Hematopoietic multipotent progenitor cell treated with erythropoietin and hydrocortisone succinate and interleukin-3 and kit ligand, for 6 days (in vitro differentiated cells): ENCODE measurements at places on chromosomes 5 and 9.

DNA sequence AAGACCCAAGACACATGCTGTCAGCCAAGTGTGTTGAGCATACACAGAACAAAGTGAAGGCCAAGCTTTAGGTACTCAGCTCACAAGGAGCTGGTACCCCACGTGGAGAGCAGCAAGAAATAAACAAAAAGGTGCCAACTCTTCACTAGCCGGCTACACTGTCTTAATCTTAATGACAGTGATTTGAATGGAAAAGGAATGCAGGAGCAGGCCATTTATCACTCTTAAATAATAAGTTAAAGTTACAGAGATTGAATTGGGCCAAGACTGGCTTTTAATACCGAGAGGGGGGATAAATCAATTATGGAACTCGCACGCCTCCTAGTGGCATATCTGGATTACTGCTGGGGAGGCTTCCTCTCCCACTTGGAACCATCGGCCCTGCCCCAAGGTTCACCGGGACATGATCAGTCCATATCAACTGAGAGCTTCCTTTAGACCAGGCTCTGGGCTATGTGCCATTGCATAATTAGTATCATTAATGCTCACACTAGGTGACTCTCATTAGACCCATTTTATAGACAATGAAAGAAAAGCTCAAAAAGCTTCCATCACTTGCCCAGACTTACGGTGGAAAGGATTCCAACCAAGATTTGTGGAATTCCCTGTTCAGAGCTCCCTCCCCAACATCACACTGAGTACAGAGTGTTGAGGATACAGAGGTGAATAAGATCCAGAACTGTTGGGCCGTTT lies 94.0 kb downstream of the ACTL7B start:
- peak; percentile 81 for DNase-seq

DNA sequence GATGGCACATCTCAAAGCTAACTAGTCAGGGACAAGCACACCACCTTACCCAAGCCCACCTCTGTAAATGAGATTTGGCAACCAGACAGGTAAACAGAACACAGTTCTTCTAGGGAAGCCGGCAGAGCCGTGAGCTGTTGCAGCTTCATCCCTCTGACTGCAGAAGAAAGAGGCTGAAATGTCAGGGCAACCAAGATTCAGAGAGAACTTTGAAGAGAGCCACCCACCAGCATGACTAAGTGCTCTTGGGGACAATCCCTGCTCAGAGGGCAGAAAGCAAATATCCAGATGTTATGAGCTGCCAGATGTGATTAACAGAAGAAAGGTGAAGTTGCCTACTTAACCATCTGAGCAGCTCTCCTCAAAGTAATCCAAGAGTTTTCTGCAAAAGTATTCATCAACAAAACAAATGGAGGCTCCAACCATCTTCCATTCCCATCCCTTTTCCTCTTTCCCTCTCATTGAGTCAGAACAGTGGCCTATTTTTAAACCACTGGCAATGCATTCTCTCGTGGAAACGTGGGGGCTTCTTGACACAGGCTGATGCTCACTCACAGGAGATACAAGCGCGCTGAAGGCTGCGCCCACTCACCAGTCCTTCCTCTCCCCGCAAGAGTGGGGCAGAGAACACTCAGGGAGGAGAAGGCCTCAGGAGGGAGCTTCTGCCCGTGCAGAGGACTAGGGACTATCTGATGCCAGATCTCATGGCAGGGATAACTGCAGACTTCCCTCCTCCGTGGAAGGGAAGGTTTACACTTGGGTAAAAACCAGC lies 57.1 kb downstream of the SLIT3 start:
- DNase-seq, result no peak

DNA sequence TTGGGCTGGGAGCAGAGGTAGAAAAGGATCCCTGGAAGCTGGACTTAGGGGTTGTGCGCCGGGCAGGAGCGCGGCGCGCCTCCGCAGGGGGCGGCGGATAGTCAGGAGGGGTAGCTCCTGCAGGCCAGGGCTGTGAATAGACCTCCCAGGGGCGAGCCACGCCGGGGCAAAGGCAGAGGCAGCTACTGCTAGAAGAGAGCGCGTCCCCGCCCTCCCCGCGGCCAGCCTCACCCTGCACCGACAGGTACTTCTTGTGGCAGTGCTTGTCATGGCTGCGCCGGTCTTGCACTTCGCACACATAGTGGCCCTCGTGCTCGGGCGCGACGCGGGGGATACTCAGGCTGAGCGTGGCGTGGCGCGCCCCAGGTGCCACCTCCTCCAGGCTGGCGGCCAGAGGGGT lies 28.1 kb downstream of the FLT4 start:
- no peak for DNase-seq

DNA sequence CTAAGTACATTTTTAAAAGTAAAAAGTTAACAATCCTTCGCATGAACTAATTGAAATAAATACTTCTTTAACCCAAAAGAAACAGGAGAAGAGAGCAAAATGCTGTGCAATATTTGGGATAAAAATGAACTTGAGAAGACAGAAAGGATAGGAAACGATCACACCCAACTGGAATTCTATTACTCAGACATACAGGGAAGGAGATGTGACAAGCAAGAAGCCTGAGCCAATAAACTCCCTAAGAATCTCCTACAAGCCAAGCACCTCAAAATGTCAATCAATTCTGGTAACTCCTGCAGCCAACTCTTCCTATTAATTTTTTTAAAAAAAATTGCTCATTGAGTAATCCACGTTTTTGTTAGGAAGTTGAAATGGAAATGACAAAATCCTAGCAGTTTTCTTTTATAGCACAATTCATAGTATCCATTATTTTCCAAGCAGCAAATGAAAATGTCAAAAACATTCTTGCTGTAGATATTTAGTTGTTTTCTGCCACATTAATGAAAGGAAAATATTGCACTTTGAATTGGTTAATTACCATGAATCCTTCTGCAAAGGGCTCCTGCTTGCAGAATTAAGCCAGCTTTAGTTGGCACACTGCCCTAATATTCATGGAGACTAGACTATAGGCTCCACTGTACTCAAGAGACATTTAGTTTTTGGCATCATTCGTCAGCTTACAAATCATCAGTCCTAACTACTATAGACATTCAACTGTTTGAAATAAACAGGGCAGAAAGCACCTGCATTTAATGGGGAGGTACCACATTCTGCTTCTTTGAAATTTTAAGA lies 89.0 kb downstream of the RFX3 start:
- DNase-seq, result no peak

DNA sequence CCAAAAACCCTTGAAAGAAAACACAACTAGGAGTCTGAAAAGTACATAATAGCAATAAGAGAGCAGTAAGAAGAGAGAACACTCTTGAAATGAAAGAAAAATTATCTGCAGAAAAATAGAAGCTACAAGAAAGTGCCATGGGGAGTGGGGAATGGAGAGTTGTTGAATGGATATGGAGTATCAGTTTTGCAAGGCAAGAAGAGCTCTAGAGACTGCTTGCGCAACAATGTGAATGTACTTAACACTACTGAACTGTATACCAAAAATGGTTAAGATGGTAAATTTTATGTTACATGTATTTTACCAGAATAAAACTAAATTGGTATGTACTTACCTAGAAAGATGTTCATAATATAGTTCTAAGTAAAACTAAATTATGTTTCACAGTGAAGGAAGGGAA lies 54.8 kb upstream of the RASGRF2 start:
- peak; percentile 15 for DNase-seq

DNA sequence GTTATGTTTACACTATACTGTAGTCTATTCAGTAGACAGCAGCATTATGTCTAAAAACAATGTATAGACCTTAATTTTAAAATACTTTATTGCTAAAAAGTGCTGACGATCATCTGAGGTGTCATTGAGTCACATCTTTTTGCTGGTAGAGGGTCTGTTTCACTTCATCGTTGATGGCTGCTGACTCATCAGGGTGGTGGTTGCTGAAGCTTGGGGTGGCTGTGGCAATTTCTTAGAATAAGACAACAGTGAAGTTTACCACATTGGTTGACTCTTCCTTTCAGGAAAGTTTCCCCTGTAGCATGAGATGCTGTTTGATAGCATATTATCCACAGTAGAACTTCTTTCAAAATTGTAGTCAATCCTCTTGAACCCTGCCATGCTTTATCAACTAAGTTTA lies 150.3 kb downstream of the FBXL7 start:
- DNase-seq, result no peak
